Activated naive CD4-positive, alpha-beta T cell treated with anti-CD3 and anti-CD28 coated beads, Interleukin-2, amount 50 U/mL, for 72 hours (primary cell): ENCODE measurements at places on chromosomes 3 and 15.

GRCh38 chr15:44918136-44918535 is 38.4 kb upstream of the TERB2 start:
- no peak for DNase-seq

DNA sequence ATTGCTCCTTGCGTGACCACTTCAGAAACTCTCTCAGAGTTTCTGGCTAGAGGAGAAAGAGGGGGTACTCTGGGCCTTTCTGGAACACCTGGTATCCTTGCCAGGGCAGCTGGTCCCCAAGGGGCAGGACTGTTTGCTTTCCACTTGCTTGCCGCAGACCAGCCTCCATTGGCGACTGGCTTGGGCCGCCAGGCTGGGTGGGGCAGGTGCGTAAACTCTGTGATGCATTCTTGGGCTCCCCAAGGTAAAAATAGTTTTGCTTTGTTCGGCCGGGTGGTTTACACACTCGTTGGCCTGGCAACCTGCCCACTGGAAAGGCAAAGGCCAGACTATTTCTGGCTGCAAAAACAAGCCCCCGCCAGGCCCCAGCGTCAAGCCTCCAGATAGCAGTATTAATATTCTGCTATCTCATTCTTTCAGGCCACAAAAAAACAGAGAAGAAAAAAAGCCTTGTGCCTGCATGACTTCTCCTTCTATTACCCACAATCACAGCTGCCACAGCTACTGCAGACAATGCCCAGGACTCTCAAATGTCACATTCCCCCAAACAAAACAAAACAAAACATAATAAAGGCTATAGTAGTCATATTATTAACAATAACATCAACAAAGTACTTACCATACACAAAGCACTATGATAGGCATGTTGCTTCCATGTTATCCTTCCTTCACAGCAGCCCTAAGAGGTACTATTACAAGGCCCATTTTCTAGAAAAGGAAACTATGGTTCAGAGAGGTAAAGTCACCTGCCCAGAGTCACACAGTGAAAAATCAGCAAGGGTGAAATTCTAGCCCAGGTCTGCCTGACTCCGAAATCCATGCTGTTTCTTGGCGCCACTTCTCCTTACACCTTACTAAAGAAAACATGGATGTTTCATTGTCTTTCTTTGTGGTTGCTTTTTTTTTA is 14.0 kb upstream of the SSUH2 start:
- DNase-seq, result no peak

DNA sequence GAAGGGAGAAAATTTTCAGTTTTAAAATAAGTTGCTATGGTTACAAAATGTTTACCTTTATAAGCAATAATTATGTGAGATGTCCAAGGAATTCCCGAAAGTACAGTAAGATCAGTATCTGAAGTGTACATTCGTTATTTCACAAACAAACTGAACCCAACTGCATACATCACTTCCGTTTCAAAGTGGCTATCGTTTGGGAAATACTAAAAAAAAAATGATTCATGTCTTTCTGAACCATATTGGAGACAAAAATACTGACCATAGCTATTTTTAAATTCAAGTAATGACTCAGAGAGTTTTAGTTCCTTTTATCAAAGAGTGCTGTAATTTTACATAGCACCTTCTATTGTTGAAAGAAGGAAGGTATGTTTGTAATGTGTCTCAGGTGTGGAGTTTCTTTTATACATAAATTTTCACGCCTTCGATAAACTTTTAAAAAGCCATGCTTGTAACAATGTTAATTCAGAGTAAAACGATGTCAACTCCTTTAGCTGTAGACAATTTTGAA is 8.0 kb upstream of the ANKRD28 start:
- no peak for DNase-seq

DNA sequence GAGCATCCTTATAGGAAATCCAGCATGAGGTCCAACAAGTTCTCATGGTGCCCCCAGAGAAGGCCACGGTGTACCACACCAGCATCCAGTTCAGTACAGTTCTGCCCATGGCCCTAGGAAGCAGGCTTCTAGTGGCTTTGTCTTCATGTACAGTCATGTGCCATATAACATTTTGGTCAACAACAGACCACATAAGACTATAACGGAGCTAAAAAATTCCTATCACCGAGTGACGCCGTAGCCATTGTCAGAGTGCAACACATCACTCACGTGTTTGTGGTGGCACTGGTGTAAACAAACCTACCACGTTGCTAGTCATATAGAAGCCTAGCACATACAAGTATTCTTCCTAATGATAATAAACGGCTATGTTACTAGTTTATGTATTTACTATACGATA is 209.0 kb downstream of the ARRDC4 start:
- no peak for DNase-seq

DNA sequence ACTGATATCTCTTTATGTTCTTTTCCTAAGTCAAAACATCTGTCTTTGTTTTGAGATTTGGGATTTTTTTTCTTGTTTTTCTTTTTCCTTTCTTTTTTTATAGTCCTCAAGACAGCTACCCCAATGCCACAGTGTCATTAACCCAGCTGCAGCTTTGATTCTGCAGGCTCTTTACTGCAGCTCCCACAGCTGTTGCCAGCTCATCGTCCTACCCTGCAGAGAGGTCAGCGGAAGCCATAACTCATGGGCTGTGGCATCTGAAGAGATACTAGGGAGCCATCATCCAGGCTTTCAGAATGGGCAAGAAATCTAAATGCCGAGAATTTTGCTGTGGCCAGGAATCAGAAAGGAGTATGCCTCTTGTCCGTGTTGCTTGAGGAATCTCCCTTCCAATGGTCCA is 44.3 kb upstream of the SLC24A5 start:
- DNase-seq, result no peak

DNA sequence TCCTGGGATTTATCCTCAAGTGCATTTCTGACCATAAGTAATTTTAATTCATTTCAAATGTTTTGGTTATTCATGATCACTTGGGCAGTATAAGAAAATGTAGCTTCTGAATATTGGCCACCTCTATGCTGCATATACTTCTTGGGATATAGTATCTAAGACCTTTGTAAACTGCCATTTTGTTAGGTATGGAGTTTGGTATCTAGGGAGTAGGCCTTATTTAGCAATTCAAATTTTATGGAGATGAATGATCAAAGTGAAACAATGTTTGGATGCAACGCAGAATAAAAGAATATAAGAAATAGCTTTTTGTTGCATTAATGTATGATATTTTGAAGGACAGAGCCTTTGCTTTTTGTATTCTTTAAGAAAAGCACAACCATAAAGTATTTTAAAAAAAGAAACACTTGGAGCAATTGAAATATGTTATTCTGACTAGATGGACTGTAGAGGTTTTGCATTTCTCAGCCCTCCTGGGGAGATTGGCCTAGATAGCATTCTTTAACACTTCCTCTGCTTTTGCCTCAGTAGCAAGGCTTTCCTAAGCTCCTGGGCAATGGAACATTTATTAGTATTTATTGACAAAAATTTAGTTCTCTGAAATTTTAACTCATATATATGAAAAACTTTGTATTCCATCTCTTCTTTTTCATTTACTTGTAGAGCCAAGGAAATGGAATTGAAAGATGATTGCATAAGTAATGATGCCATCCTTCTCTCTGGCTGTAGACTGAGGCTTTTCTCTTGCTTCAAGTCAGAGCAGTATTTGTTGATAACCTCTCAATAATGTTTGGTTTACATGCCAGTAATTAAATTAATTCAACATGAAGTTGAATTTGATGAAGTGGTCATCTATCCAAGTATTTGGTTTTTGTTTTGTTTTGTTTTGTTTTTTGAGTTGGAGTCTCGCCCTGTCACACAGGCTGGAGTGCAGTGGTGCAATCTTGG is 61.8 kb upstream of the UTS2B start:
- DNase-seq, result no peak

- no peak for DNase-seq
Observed at GRCh38 chr3:15623535-15624440, 22.2 kb downstream of the BTD start.

GRCh38 chr3:43018246-43018645 is 39.1 kb downstream of the GASK1A start:
- DNase-seq, result no peak

DNA sequence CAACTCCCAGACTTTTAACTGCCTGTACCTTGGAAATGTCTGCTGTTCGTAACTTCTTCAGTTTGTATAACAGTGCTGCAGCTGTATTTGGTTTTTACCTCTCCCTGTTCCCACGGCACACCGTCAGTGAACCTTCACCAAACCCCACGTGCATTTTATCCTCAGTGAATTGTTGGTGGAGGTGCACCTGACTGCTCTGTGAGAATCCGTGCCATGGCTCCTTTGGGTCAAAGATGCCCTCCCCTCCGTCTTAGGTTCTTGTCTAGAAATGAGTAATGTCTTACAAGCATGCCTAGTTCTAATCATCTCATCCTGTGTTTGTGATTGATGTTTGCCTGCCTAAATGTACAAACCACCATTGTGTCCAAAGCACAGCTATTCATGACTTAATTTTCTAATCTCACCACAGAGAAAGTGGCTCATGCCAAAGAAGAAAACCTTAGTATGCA is 28.2 kb downstream of the TPM1 start:
- no peak for DNase-seq

GRCh38 chr3:14336749-14337598 is 65.4 kb upstream of the SLC6A6 start:
- DNase-seq, result no peak

- no peak for DNase-seq
Observed at GRCh38 chr15:38696790-38697495, 132.3 kb upstream of the RASGRP1 start.

DNA sequence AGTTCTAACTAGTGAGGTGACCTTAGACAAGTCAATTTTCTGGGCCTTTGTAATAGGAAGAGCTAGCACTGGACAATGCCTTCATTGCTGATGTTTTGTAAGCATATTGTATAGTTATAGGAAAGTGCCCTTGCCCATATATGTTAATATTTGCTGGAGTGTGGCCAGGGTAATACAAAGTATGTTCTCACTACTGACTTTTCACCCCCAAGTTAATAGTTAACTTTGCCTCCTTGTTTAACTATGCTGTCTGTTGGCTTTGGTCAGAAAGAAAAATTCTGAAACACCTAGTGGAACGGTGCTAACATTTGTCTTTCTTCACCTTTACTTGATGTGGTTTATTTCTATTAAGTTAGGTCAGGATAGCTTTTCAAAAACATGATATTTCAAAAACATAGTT is 287.4 kb upstream of the CTNNB1 start:
- DNase-seq, result no peak

DNA sequence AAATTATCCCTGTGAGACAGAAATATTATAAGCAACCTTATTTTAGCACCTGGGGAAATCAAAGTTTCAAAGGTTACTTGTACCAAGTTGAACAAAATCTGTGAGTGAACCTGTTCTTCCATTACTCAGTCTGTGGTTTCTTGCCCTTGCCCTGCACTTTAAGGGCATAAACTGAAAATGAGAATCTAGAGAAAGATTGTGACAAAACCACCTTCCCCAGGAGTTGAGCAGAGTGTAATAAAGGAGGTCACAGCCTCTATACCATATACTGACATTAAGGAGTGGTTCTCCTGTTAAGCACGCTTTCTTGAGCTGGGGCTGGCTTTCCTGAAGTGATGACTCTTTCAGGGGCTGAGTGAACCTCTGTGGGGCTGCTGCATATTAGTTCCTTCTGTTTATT is 143.4 kb downstream of the PDCD6IP start:
- no peak for DNase-seq

DNA sequence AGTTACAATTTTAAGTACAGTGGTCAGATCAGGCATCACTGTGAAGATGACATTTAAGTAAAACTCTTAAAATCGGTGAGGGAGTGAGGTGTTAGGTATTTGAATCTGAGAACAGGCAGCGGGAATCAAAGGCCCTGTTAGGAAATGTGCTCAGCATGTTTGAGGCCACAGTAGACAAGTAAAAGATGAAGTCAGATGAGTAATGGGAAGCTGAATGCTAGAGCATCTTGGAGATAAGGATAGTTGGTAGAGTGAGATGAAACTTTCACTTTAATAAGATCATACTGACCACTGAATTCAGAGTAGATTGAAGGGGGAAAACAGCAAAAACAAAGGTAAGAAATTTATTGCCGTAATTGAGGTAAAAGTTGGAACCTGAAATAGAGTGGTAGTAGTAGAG is 61.6 kb downstream of the DCBLD2 start:
- DNase-seq, result no peak

DNA sequence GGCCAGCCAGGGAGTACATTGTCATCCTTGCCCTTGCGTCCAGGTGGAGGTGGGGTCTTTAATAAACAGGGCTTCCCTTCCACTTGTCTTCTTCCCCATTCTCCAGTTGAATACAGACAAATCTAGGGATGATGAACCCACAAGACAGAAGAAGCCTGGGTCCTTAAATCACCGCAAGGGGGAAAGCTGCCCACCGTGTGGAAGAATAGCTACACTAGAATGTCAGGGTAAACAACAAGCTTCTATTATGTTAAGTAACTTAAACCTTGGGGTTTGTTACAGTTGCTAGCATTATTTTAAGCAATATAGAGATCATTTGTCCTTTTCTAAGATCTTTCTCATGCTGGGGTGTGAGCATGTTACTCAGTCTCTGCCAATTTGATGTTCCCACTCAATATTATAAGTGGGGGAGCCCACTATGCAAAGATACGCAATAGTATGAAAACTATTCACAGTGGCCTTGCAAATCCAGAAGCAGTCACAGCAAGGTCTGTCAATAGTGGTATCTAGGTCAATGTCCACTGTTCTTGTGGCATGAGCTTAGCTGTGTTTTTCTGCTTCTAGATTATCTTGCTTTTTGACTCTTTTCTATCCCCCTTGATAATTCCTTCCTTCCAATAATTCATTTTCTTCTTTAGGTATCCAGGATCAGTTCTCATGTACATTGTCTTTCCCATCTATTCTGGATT is 12.0 kb upstream of the PCCB start:
- no peak for DNase-seq

DNA sequence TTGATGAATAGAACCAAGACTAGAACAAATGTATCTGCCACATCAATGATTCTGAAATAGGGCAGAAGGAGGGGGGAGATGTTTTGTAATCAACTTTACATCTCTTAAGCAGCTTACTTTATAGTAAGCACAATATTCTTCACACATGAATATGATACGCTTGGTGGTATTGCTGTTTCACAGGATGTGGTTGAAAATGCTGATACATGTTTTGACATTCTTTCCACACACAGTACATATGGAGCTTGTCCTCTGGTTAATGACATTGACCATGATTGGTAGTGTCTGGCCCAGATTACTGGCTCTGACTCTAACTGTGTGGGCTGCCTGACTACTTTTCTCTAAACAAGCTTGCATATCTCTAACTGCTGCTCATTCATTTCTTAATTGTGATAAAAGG is 168.9 kb downstream of the KLHL25 start:
- DNase-seq, result no peak

DNA sequence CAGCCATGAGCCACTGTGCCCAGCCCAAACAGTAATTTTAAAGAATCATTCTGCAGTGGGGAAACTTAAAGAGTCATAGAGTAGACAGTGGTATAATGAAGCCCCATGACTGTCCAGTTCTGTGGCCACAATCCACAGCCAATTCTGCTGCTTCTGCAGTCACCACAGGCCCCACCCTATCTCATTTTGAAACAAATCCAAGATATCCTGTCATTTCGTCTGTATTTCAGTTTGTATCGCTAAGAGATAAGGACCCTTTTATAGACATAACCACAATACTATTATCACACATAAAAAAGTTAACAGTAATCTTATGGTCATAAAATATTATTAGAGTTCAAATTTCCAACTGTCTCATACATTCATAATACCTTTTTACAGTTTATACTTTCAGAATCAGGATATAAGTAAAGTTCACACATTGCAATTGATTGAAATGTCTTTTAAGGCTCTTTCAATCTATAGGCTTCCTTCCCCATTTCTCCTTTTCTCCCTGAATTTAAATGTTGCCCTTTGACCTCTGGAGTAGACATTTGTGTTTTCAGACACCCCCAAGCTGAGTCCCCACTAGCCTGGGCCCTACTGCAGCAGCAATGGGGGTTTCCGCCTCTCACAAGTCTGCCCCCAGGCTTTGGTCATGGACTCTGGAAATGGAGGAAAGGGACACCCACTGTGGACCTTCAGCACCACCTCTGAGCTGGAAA is 4.2 kb upstream of the NUP210 start:
- DNase-seq, result no peak
